ENCODE measurements at places on chromosomes 7 and 10.

- peak; percentile 22 for DNase-seq
Measured at GRCh38 chr7:94436018-94436604, 41.4 kb downstream of the COL1A2 start.

DNA sequence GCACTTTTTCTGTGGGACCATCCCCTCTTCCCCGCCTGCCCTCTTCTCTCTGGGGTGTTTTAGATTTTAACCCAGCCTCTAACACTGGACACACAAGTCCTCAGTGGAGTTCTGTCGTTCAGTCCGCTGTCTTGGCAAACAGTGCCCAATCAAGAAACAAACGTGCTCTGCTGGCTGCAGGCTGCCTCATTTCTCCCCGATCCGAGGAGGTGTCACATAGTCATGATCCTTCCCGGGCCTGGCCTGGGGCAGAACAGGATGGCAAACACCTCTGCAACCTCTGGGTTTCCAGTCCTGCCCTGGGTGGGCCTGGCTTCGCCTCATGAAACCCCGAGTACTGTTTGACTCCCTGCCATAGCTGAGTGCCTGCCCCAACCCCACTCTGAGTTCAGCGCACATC, 110.9 kb upstream of the INSYN2A start:
- no peak for DNase-seq

- DNase-seq = no peak
Measured at GRCh38 chr7:151442776-151443496, 3.0 kb upstream of the CRYGN start.

DNA sequence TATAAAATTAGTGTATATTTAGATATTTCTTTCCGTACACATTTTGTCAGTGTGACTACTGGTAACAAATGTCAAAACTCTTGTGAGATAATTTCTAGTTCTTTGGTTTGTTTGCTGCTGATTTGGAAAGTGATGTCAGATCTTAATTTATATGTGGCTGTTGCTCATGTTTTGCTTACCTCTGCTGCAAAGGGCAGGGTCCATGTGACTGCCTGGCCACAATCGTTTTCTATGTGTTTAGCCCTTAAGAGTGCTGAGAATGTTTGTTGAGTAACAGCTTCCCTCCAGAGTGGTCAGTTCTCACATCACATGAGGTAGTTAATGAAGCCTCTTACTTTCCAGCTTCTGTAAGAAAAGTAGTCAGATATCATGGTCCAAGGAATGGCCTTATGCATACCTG, 4.2 kb downstream of the NRBF2 start:
- no peak for DNase-seq

GRCh38 chr7:97512441-97513207, 219.3 kb upstream of the TAC1 start:
- DNase-seq = no peak

DNA sequence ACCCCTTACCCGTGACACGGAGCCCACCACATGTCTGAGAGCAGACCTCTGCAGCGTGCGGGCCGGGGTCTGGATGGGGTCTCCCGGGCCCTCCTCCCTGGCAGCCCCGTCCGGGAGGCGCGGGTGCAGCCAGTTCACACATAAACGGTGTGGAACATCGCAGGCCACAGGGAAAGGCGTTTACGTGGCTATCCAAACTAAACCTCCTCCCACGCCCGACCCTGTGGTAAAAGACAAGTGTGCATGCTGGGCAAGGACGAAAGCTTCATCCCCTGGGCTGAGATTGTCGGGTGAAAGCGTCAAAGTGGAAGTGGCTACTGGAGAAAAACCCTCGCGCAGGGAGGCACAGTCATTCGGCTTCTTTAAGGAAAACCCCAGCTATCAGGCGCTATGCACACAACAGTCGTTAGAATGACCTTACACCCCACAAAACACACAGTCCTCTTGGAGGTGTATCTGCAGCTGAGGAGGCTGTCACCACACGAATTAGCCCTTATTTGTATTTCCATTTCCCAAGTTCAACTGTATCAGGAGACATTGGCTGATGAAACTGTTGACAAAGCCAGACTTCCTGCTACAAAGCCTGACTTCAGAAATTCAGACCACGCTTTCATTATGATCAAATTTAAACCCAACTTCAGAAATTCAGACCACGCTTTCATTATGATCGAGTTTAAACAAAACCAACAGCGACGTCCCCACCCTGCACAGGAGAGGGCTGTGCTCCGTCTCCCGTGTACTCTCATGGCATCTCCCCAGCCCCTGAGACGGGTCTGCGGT, 15.3 kb downstream of the GPER1 start:
- peak; percentile 22 for DNase-seq

DNA sequence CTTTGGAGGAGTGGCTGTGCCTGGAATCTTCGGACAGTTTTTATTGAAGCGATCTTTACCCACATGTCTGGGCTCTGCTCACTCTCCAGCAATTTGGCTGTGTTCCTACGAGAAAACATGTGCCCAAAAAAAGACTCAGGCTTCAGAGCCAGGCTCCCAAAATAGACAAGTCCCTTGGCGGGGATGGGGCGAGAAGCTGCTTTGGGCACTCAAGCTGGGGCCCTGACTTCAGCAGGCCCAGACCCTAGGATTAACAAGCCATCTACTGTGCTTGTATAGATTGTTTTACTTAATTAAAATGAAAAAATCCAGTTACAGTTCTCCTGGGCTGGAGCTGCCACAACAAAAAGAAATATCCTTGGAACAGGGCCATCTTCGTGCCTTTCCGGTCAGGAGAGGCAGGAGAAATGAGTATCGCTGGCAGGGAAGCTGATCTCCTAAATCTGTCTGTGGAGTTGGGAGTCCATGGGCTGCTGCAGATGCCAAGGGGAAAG, 51.4 kb upstream of the PDCD4 start:
- DNase-seq = no peak

- no peak for DNase-seq
Measured at GRCh38 chr10:133266056-133266795, 10.4 kb downstream of the ADAM8 start.

DNA sequence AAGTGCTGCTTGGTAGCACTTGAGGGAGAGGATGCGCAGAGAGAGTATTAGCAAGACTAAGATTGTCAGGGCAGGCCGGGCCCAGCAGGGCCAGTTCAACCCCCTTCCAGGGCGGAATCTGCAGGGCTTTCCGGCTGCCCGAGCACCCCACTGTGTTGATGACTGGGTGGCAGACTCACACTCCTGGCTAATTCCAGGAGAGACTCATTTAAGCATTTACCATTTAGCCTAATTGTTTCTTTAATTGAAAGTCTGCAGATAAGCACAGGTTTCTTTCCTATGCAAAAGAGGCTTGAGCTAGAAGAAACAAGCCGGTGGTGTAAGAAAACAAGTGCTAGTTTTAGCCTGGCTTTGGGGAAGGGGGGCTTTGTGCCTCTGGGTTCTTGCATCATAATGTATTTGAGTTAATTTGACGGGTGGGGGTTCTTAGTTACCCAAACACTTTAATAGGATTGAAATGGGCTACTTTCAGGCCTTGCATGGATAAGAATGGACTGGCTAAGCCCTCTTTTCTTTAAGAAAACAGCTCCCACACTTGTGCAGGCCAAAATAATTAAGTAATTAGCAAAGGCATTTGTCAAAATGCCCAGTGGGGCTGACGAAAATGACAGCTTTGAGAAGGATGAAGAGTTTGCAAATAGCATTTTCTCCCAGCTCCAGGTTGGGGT, 201.3 kb downstream of the MYOF start:
- no peak for DNase-seq

GRCh38 chr10:105210546-105210945, 569.5 kb downstream of the SORCS3 start:
- no peak for DNase-seq

DNA sequence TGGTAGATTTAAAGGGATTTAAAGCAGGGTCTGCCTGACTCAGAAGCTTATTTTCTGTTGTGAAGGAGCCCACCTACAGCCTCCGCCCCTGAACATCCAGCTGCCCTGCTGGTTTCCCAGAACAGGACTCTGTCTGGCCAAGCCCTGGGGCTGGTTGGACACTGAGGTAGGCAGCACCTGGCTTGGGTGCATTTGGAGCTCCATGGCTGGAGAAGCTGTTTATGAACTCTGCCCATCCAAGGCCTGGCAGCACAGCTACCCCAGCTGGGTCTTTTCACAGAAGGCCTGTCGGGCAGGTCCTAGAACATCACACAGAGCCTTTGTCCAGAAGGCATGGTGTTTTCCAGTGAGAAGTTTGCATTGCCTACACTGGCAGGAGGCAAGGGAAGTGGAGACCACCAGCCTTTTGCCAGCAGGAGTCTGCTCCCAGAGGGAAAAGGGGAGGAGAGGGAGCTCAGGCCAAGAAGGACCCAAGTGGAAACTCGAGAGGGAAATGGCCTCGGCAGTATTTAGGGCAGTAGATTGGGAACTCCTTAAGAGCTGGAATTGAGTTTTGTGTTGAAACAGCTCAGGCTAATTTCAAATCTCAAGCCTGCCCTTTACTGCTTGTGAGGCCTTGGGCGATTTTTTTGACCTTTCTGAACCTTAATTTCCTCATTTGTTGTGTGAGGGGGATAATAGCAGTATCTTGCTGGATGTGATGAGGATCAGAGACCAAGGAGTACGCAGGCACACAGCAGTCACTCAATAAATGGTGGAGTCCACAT, 12.3 kb upstream of the PDCD4 start:
- no peak for DNase-seq

- no peak for DNase-seq
Measured at GRCh38 chr7:1192171-1192676, 32.2 kb upstream of the ZFAND2A start.

- DNase-seq = no peak
Measured at GRCh38 chr7:93894966-93895640, 4.5 kb upstream of the TFPI2 start.

- peak; percentile 29 for DNase-seq
Measured at GRCh38 chr7:99562832-99563231, 4.4 kb downstream of the ZNF655 start.

GRCh38 chr7:374706-375311, 84.8 kb downstream of the FOXL3 start:
- no peak for DNase-seq

DNA sequence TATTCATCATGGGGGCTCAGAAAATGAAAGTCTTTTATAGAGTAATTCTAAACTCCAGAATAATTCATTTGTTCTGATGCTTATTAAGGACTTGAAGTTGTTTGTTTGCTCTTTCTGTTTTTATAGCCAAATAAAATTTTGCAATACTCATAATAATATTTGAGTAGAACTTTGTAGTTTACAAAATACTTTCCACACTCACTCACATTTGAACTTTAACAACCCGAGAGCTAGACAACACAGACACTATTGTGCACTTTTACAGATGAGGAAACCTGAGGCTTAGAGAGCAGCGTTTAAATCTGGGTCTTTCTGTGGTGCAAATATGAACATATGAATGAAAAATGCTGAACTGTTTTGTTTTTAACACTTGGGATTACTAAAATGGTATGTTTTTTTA, 126.8 kb downstream of the KAT6B start:
- no peak for DNase-seq

- DNase-seq = no peak
Measured at GRCh38 chr7:38855867-38856266, 53.1 kb downstream of the VPS41 start.

DNA sequence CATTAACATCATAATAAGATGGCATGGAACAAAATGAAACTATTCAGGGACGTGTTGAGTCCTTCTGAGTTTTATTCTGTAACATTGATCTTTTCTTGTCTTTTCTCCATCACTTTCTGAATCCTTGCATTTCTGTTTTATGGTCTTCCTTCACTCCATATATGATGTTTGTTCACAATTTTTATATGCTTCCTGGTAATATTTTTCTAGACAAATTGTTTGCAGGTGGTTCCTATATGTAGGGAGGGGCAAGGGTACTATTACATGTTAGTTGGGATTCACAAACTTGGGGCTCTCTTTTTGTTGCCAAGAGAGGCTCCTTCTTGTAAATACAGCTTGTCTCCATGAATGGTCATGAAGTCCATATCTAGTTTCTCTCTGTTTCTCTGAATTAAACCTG, 159.2 kb downstream of the LHFPL3 start:
- no peak for DNase-seq

GRCh38 chr7:157009170-157009777, 1.2 kb downstream of the MNX1 start:
- no peak for DNase-seq

DNA sequence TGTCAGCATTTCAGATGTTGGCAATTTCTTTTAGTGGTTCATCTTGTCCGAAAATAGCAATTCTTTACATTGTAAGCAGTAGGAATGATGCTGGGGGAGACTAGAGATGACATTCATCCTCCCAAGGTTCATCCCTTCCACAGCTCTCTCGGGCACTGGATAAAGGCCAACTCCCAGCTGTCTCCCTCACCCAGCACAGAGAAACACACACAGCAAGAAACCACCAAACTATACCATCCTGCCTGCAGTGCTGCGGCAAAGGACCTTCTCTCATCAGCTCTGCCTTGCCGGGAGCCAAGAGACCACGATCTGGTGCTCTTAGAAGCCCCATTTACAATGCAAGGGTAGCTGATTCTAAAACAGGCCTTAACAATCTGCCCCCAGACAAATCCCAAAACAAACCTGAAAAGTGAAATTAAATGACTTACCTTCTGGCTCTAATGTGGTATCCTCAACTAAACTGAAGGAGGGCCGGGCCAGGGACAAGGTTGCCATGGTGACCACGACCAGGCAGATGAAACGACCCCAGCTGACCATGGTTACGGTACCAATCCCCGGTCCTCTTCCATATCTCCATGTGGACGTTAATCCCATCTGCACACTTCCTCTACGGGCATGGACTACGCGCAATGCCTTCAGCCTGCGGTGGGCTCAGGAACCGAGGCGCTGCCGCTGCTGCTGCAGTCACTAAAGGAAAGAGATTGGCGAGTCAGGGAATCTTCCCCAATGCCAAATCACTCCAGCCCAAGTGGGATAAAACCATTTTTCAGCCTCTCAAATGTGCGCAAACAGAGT, 4.8 kb downstream of the FGFR2 start:
- no peak for DNase-seq

DNA sequence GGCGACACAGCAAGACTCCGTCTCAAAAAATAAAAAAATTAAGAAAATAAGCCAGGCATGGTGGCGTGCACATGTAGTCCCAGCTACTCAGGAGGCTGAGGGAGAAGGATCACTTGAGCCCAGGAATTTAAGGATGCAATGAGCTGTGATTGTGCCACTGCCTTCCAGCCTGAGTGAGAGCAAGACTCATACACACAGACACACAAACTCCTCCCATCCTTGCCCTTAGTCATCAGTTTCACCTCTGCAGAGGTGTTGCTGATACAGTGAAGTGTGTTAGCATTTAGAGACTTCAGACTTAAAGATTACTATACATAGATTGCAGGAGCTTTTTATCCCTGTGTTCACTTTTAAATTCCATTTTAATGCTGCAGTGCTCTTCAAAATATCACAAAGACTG, 5.5 kb upstream of the H2AZ2 start:
- peak; percentile 36 for DNase-seq

DNA sequence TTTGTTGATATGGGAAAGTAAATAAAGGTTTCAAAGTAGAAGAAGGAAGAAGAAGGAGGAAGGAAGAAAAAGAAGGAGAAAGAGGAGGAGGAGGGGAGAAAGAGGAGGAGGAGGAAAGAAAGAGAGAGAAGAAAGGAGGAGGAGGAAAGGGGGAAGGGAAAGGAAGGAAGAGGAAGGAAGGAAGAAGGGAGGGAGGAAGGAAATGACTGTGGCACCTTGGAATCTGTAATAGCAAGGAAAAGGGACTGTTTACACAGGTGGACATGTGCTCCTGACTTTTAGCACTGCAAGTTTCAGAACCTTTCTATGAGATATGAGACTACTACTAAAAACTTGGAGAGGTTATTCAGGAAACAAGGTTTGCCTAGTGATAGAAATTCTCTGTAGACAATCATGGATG, 153.2 kb downstream of the BTAF1 start:
- no peak for DNase-seq

All from stimulated activated CD4-positive, alpha-beta T cell treated with anti-CD3 and anti-CD28 coated beads, Interleukin-15, amount 100 ng/mL, for 48 hours (primary cell).